ENCODE measurements at places on chromosomes 11 and 22. TPM values are rescaled to one million over a fixed set of nuclear protein-coding genes. Genes with fewer than 3 reads are reported as not detected.

DNA sequence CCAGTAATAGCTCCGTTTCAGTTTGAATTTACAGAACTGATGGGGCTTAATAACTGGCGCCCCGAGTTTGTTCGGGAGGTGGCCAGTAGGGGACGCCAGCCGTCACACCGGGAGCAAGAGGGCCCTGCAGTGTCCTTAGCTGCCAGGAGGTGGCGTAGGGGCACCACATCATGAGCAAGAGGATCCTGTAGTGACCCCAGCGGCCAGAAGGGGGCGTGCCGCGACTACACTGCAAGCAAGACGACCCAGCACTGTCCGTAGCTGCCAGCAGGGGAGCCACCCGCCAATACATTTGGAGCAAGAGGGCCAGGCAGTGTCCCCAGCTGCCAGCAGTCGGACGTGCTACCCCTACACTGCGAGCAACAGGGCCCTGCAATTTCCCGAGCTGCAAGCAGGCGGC lies 663.7 kb upstream of the B3GAT1 start:
- peak; percentile 94 for DNase-seq

DNA sequence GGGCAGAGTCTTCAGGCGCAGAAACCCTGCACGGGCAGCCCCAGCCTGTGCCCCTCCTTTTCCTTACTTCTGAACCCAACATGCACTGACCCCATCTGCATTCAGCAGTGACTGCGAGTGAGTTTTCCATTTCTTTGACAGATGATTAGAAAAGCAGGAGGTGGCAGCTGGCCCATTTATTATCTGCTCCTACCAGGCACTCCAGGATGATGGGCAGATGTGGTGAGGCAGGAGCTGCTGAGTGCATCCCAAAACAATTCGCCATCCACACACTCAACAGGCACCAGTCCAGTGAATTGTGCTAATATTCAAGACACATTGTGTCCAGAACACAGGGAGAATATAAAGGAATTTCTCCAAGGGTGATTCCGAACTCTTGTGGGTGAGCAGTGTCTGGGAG lies 208.5 kb downstream of the TENM4 start:
- DNase-seq: no peak

DNA sequence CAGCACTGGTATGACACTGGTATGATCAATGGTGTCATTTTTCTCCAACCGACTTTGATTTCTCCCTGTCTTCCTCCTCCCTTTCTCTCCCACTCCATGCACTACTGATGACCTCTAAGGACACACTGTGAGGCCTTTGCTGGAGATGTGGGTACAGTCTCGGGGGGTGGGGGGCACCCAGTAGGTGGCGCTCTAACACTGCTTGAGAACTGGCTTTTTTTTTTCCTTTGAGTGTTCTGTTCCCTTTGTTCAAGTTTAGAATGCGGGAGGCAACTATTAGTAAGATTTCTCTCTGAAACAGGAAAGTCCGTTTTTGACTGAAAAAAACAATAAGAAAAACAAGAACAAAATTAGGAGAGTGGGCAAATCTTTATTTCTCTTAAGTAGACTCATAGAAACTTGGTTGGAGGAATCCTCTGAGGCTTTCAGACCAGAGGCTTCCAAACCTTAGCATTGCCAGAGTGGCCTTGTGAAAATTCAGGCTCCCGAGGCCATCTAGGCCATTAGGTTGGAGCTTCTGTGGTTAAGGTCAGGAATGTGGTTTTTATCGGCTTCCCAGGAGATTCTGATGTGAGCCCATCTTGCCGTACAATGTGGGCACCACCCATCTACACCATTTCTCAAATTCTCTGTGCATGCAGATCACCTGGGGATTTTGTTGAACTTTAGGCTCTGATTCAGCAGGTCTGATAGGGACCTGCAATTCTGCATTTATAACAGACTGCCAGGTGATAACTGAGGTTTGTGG lies 43.2 kb downstream of the PANX1 start:
- peak; percentile 91 for DNase-seq

- DNase-seq: no peak
Observed at GRCh38 chr22:18055619-18056160, 22.1 kb upstream of the PEX26 start.

- DNase-seq: peak; percentile 64
Observed at GRCh38 chr11:6655020-6655789, 404 bp downstream of the DCHS1 start.

DNA sequence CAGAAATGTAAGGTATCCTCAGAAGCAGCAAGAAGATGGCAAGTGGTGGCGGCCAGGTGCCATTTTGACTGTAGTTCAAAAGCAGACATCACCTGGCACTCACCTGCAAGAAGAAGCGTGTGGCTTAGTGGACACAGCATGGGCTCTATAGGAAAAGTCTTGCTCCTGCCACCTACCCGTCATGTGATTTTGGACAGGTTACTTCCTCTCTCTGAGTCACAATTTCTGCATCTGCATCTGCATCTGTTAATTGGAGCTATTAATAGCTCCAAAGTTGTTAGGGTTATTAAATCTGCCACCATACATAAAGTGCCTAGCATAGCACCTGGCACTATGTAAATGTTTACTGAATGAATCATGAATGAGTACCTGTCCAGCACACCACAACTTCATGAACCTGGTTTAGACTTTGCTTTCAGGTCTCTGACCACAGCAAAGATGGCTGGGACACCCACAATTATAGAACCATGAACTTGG lies 16.8 kb downstream of the RAB30 start:
- DNase-seq: no peak

DNA sequence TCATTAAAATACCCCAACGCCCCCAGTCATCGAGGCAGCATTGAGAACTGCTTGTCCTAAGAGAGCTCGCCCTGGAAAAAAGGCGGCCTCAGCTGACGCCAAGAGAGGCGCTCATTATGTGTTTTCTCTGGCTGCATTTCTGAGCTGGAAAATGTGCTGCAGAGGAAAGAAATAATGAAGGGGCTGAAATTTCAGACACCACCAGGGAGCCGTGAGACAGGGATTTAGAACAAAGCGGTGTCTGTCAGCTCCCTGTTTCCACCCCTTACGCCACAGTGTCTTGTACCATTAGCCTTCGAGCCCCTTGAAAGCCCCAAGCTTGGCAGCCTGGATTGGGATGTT lies 14.4 kb downstream of the USH1C start:
- DNase-seq: no peak

- no peak for DNase-seq
Observed at GRCh38 chr11:76568139-76568538, 102.4 kb downstream of the LRRC32 start.

DNA sequence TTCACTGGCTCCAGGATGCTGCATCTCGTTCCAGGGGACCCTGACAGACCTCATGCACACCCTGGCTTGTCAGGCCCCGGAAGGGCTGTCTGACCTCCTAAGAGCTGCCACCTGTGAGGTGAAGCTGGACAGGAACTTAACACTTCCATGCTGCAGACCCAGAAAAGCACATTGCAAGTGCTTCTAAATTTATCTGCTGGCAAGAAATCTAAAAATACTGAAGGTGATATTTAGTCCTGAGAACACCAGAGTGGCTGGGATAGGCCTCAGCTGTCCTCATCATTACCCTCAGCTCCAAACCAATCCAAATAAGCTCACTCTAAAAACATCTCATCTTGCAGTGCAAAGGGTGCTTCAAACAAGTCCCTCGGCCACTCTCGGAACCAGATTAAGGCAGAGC lies 46.7 kb downstream of the ABTB2 start:
- DNase-seq: no peak

DNA sequence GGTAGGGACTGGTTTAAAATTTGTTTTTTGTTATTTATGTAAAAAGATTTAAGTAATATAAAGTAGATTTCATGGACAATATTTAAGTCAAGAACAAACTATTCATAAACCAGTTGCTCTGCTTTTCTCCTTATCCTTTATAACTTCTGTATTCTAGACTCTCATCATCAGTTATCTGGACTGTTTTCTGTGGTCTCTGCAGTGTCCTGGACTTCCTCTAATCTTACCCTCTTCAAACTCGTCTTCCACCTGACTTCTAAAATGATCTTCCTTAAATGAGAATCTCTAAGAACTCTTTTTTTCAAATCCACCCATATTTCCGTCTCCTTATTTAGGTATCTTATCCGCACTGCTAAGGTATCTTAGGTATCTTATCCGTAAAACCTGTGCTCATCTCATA lies 8.1 kb downstream of the RRM1 start:
- no peak for DNase-seq

- DNase-seq: no peak
Observed at GRCh38 chr22:40991298-40991697, 40.1 kb downstream of the RBX1 start.

DNA sequence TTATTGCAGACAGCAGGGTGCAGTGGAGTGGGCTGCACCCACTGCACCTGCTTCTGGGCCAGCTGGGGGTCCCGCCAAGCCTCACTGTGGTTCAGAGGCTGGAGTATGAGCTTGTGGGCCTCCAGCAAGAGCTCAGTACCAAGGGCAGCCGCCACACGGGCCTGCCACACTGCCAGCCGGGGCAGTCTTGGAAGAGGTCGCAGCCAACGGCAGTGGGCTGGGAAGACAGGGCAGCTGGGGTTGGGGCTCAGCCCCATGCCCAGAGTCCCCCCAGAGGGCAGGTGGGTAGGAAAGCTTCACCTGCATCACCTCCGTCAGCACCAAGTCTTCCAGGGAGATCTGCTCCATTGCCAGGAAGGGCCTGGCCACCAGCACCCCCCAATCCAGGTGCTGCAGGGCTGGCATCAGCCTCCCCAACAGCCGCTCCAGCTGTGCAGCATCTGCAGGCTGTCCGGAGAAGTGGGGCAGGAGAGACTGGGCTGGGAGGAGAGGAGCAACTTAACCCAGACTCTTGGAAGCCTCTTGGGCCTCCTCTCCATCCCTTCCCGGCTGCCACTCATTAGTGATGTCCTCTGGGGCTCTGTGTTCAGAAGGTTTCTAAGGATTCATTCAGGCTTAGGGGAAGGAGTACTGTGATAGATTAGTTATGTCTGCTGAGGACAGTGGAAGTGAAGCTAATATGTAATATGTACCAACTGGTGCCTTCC lies 1.1 kb upstream of the GSTT4 start:
- peak; percentile 48 for DNase-seq

DNA sequence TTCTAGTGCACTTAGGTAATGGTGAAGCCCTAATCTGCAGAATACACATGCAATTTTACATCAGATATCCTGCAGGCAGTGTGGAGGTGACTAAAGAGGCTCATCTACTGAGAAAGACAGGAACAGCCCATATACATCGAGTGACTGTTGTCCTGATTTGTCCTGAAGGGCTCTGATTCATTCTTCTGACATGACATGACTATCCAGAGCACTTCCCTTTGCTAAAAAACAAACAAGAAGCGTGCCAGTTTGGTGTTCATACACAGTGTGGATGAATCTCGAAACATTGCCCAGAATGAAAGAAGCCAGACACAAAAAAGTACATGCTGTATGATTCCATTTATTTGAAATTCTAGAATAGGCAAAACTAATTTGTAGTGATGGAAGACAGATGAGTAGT lies 48.0 kb upstream of the AMPD3 start:
- DNase-seq: no peak

- no peak for DNase-seq
Observed at GRCh38 chr11:120012245-120012644, 125.7 kb downstream of the TRIM29 start.

GRCh38 chr11:82842019-82842418 lies 58.2 kb downstream of the PRCP start:
- no peak for DNase-seq

DNA sequence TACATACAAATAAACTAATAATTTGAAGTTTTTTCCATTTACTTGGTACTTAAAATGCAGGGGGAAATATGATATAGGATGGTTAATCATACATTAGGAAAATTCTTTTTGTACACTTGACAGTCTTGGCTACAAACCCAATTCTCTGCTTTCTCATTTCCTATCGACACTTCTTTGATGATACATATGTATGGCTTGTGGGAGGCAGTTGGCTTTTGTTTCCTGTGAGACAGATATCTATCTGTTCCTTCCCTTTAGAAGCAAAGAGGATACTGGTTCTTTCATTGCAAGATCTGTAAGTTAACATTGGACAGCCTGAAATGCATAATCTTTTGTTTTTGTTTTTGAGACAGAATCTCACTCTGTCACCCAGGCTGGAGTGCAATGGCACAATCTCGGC lies 47.9 kb upstream of the ADORA2A start:
- no peak for DNase-seq

DNA sequence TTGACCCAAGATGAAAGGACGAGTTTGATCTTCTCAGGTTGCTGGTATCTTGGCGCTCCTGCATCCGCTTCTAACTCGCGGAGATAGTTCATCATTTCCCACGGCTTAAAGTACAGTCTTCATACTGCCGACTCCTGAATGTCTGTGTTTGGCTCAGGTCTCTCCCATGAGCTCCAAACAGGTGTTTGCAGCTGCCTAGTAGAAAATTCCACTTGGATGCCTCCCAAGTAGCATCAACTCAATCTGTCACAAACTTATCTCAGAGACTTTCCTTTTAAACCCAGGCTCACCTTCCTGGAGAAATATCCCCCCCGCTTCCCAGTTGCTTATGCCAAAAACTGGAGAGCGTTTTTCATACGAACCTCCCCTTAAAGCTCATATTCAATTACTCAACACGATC lies 986.5 kb downstream of the TBC1D22A start:
- no peak for DNase-seq

DNA sequence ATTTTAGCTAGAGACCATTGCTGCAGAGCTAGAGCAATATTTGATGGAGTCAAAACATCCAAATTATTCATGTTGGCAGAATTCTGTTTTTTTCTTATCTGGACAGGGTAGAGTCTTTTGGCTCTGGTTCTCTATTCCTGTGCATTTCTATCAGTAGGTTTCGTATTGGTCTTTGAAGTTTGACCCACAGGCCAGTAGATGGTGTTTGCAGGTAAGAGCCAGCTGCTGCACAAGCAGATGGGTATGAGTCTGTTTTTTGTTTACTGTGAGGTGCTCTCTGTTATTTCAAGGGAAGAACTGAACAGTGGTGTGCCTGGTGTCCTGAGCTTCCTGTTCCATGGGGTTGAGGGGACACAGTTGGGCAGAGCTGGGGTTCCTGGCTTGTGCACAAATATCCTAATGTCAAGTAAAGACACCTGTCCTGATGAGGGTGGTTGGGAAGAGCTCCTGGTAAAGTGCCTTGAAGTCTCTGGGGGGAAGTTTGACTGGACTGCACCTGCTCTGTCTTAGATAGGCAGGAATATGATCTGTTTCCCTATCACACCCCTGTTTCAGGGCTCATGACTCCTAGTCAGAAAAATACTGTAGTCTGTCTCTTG lies 34.0 kb upstream of the SLC22A25 start:
- no peak for DNase-seq

- DNase-seq: peak; percentile 78
Observed at GRCh38 chr22:20436307-20436767, 1.3 kb downstream of the SCARF2 start.

GRCh38 chr11:84812471-84812969 lies 814.6 kb downstream of the DLG2 start:
- DNase-seq: no peak

GRCh38 chr22:32222991-32223390 lies 18.1 kb upstream of the RFPL2 start:
- no peak for DNase-seq

CASP5 gene
- total RNA-seq: not detected

MMP13 gene
- not detected for total RNA-seq

VSTM5 gene
- 0.29 TPM for total RNA-seq

SLC6A5 gene
- not detected for total RNA-seq

ATP5MG gene
- 236 TPM for total RNA-seq

TESMIN gene
- 73.9 TPM for total RNA-seq

PDGFD gene
- total RNA-seq: 4.8 TPM

HEPHL1 gene
- not detected for total RNA-seq

NPAS4 gene
- total RNA-seq: not detected

LRRC51 gene
- total RNA-seq: 8.0 TPM

ABCG4 gene
- 1.8 TPM for total RNA-seq

PARVG gene
- 0.12 TPM for total RNA-seq

PNPLA3 gene
- total RNA-seq: 51.0 TPM
